ENCODE measurements at places on chromosomes 2 and 18.

DNA sequence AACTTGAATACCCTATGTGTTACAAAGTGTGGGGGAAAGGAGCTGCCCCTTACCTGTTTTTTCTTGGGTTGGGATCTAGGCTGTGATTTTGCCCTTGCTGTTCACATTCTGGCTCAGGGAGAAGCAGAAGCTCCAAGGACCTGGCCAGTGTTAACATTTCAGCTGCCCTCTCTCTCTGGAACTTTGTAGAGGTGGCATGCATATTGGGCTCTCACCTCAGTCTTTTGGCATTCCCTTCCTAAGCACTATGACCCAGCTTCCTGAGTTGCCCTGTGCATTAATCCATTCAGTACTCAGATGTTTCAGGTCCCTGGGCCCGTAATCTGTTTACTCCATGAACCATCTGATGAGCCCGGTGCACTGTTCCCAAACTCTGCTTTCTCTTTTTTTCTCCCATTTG lies 12.1 kb downstream of the LCLAT1 start:
- no peak for DNase-seq

GRCh38 chr18:5538544-5538943 lies 5.3 kb downstream of the EPB41L3 start:
- DNase-seq = no peak

DNA sequence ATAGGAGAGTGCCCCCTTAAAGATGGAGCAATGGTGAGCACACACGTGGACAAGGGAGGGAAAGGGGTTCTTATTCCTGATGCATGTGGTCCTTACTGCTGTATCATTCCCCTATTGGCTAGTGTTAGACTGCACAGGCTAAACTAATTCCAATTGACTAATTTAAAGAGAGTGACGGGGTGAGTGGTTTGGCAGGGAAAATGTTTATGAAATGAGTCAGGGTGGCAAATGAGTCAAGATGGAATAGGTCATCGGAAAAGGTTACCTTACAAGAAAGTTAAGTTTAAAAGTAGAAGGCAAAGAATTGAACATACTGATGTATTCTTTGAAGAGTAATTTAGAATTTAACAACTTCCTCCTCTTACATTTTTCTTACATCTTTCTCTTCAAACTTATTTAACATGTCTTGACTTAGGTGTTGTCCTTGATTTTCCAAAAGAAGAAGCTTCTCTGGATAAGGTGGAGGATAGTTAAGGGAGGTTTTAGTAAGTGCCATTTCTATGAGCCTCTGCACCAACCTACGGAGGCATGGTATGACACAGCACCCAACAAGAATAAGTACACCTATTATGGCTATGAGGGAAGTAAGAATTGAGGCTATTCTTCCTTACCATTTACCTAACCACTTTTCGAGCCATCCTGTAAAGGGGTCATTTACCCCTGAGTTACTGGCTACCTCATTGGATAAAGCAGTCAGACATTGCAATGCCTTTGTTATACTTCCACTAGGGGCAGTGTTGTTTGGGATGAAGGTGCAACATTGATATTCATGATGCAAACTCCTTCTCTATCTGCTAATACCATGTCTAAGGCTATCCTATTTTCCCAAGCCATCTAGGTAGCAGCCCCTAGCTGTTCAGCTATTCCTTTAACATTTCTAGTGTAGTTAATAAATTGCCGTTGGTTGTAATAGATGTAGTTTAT lies 1345.8 kb upstream of the LRRTM1 start:
- no peak for DNase-seq

DNA sequence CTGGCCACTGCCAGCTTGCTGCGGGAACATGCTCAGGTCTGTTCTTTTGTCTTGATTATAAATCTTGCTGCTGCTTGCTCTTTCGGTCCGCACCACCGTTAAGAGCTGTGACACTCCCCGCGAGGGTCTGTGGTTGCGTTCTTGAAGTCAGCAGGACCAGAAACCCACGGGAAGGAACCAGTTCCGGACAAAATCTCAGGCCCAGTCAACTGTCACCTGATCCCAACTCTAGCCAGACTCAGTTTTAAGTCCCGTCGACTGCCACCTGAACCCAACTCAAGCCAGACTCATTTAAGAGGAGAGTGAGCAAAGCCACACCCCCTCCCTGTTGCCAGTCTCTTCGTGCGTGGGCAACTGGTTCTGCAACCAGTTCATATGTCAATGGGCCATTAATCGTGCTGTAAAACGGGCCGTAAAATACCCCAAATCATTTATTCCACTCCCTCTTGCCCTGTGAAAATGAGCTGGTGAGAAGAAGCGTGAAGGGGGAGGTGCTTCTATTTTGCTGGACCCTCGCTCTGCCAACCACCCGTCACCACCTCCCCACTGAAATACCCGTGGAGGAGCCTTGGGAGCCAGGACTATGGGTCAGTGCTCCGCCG lies 224.3 kb downstream of the NDUFA10 start:
- DNase-seq = no peak

DNA sequence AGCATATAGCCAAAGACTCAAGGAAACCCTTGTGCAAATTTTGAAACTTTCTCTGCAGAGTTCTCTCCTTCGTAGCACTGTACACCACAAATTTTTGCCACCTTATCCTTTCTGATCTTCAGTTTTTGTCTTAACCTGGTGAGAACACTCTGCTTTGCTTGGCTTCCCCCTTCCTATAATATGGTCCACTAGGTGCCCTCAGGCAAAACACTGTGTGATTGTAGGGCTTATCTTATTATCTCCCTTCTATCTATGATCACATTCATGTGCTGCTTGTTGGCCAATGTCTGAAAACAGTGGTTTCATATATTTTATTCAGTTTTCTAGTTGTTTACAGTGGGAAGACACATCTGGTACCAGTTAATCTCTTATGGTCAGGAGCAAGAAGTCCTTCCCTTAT lies 111.1 kb downstream of the MTX2 start:
- no peak for DNase-seq

Data from Right ventricle myocardium superior (tissue), 1 donor.